ENCODE measurements at places on chromosomes 1 and 21.

- DNase-seq: no peak
Observed at GRCh38 chr1:115833856-115834255, 7.1 kb downstream of the NHLH2 start.

- DNase-seq: no peak
Observed at GRCh38 chr21:43207043-43207315, 38.2 kb downstream of the CRYAA start.

DNA sequence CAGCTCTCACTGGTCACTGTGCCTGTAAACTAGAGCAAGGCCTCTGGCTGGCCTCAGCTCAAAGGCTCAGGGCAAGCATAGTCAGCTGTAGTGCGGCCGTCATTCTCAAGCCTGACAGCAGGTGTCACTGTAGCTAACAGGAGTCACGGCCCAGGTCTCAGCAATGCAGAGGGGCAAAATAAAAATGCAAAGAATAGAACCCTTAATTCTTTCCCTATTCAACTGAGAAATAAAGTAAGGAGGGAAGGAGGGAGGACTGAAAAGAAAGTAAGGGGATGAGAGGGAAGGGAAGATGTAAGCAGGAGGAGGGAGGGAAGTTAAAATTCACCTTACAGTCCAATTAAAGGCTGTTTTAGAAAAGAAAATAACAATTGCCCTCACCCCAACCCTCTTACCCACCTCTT, 106.1 kb downstream of the KIAA0319L start:
- peak; percentile 83 for DNase-seq

- no peak for DNase-seq
Observed at GRCh38 chr1:214044438-214045214, 56.9 kb downstream of the PROX1 start.

- no peak for DNase-seq
Observed at GRCh38 chr1:216606047-216606637, 117.1 kb downstream of the ESRRG start.

GRCh38 chr1:187960125-187960638, 1131.4 kb downstream of the PLA2G4A start:
- no peak for DNase-seq

GRCh38 chr1:94083681-94084080, 37.3 kb downstream of the ABCA4 start:
- no peak for DNase-seq

DNA sequence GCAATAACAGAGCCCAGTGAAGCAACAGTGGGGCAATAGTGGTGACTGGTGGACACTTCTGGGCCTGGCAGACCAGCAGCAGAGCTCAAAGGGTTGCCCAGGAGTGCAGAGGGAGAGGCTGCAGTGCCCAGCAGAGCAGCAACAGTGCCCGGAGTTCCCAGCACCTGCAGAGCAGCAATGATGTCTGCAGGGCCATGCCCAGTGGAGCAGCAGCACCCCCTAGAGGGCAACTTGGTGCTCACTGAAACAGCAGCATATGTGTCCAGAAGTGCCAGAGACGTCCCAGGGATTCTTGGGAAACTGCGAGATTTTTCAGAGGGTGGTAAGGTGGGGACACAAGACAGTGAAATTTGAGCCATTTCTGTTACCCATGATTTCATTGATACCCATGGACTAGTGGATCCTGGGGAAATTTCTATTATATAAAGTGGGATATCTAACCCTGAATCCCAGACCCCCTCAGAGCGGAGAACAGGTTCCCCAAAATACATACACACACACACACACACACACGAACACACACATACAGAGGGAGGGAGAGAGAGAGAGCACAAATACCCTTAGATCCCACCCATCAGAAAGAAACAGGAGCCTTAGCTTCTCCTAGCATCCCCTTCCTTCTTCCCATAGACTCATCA, 156.9 kb upstream of the GJB5 start:
- DNase-seq: peak; percentile 67

GRCh38 chr1:100494393-100495084, 43.4 kb upstream of the GPR88 start:
- DNase-seq: no peak

- DNase-seq: no peak
Observed at GRCh38 chr21:15442743-15443469, 286.9 kb upstream of the USP25 start.

GRCh38 chr1:22491995-22492715, 40.5 kb downstream of the ZBTB40 start:
- no peak for DNase-seq

Data from activated CD4-positive, alpha-beta T cell treated with anti-CD3 and anti-CD28 coated beads, Interleukin-2, amount 10 ng/mL, durations not matched to agents 7 days and 5 days (primary cell).